GM12878 (cell line): ENCODE measurements at places on chromosomes 6 and 20. TPM values are rescaled to one million over a fixed set of nuclear protein-coding genes. Genes with fewer than 3 reads are reported as not detected.

DNA sequence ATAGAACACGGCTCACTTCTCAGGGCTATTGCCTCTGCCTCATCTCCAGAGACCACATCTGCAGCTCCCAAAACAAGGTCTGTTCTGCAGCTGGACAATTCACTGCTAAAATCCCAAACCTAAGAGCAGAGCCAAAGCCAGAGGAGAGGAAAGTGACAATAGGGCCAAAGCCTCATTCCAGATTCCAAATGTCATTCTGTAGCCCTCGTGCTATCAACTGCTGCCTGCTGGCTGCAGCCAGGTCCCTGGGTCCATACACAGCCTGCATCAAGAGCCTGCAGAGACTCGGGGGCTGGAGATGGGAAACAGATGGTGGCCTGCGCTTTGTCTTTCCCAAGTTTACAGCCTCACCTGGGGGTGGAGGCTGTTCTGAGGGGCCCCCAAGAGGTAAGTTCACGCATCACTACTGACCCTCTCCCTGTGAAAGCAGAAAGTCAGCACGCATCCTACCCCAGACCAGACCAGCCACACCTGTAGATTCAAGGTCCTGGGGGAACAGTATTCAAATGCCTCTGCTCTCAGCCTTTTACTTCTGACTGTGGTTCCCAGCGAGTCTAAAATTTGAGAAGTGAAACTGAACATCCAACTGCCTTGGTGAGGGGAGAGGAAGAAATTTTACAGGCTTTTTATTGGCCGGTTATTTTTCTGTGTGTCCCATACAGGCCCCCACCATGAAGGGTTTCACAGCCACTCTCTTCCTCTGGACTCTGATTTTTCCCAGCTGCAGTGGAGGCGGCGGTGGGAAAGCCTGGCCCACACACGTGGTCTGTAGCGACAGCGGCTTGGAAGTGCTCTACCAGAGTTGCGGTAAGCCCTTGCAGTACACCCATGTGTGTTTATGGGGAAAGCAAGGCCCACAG is at the start of gene LY86:
TSS of gene LY86 (plus strand) at position 657 of the 860 bp plus-strand sequence. CDS start at position 672, 15 bp downstream.
- peak; percentile 97 for DNase-seq

DNA sequence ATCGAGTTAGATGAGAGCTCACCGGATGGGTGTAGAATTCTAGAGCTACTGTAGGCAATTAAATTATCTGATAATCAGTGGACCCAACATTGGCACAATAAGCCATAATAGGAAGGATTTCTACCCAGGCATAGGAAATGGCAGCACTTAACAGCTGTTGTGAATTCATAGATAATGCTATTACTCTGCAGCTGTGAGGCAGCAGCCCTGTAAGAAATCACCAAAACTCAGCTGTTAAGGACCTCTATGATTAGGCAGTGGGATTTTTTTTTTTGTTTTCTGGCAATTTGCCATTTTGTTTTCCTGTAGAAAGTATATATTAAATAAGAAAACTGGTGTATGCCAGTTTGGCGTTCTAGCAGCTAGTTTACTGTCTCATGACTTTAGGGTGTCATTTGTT is 609.1 kb upstream of the SLC35B3 start:
- DNase-seq: no peak

Gene COL11A2
- total RNA-seq: 0.51 and 0.53 TPM in 2 replicates

- no peak for DNase-seq
Observed at GRCh38 chr6:43831191-43831590, 61.2 kb downstream of the VEGFA start.

GRCh38 chr20:50541606-50542041 is 31.4 kb downstream of the PTPN1 start:
- DNase-seq: peak; percentile 73

DNA sequence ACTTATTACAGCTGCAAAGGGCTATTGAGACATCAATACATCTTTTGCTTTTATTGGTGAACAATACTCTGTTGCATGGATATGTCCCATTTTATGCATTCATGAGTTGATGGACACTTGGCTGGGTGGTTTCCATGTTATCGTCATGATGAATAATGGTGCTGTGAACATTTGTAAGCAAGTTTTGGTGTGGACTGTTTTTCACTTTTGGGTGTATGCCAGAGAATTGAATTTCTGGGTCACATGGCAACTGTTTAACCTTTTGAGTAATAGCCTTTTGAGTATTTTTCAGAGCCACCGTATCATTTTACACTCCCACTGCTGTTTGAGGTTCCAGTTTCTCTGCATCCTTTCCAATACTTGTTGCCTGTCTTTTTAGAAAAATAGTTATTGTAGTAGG is 107.0 kb downstream of the JARID2 start:
- no peak for DNase-seq

Gene RSPO3
- not detected in 2 replicates for total RNA-seq

- DNase-seq: no peak
Observed at GRCh38 chr6:4138186-4138585, 2.8 kb upstream of the ECI2 start.

Gene SEMG1
- total RNA-seq: not detected in 2 replicates

Gene AGPAT1
- total RNA-seq: 31.5 and 34.7 TPM in 2 replicates

Gene SS18L1
- total RNA-seq: 10.4 and 11.1 TPM in 2 replicates
